Stimulated activated CD8-positive, alpha-beta memory T cell treated with anti-CD3 and anti-CD28 coated beads, Interleukin-4, amount 100 ng/mL, for 1 hour (primary cell): ENCODE measurements at places on chromosomes 16 and 17.

- no peak for DNase-seq
Observed at GRCh38 chr17:78040440-78041385, 82.2 kb downstream of the TNRC6C start.

DNA sequence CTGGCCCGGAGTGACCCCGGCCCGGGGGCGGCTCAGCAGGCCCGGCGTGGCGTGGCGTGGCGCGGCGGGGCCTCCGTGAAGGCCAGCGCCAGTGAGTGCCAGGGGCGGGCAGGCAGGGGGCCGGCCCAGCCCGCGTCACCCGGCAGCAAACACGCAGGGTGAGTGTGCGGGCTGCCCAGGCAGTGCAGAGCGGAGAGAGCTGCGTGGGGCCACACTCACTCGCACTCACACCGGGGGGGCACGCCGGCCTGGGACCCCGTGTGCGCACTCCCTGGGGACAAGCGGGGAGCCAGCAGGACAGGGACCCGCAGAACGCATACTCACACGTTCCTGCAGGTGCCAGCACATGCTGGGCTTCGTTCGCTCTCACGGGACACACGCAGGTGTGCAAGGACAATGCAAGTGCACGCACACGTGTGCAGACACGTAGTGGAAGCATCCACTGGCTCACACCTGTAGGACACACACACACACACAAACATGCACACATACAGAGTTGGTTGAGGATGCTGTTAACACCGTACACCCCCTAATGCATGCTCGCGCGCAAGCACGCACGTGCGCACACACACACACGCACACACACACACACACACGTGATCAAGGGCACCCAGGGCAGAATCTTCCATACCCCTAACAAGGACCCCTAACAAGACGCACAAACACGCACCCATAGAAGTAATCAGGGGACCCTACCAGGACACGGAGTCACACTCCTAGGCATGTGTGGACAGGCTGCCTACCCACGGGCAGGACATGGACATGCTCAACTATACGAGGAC, 7.7 kb downstream of the USP6 start:
- DNase-seq = no peak

DNA sequence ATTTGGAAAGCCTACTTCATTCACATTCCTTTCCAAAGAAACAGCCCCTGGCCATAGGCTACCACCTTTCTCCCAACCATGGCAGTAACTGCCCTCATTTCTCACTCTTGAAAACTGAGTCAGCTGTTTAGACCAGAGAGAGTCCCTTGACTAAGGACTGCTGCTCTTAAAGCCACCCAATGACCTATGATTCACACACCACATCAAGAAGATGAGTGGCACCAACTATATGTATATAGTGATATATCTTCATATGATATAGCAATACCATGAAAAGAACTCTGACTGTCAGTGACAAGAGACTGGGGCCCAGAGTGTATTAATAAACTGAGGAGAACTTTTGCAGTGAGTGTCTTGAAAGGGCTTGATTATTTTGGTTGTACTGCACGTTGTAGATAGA, 404.5 kb upstream of the ASIC2 start:
- no peak for DNase-seq

DNA sequence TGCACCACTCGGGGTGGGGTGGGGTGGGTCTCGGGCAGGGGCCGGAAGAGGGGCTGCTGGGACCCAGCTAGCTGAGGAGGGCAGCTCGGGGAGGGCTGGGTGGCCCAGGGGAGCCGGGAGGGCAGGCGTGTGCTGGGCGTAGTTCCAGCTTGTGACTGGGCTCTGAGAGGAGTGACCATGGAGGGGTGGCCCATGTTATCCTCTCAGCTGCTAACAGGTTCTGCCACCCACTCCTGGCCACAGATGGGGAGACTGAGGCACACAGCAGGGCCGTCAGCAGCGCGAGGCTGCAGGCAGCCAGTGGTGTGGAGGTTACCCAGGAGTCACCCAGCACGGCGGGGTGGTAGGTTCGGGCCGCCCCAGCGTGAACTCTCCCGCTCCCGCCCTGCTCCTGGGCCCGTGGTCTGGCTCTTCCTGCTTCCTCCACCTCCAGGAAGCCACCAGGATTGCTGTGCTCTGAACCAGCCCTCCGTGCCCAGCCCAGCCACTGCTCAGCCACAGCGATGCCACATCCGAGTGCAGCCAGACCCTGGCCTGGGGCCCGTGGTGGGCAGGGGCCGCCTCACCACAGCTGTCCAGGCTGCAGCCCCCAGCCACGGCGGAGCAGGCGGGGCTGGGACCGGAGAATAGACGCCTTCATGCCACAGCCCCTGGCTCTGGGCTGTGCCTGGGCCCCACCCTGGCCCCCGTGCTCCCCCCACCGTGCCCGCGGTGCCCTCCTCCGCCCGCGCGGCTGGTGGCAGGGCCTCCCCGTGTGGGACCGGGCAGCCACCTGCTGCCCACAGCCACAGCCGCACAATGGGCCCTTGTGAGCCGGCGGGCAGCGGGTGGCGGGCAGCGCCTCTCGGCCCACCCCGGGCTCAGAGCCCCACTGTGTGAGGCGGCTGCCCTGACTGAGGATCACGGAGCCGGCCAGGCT, 26.3 kb upstream of the SSTR5 start:
- DNase-seq = no peak

DNA sequence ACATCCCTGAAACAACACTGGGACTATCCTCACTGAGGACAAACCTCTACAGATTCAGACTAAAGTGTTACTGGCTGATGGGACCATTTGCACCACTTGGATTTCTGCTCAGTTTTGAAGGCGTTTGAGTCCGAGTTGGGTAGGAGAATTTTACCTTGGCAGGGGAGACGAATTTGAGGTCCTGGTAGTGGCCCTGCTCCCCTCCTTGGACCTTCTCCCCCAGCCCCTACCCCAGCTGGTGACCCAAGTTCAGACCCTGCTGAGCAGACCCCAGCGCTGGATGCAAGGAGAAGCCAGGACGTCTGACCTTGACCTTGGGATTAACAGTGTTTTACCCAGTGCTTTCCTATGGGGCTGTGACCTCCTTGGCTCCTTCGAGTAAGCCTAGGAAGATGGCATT, 13.6 kb downstream of the CACNG5 start:
- no peak for DNase-seq

DNA sequence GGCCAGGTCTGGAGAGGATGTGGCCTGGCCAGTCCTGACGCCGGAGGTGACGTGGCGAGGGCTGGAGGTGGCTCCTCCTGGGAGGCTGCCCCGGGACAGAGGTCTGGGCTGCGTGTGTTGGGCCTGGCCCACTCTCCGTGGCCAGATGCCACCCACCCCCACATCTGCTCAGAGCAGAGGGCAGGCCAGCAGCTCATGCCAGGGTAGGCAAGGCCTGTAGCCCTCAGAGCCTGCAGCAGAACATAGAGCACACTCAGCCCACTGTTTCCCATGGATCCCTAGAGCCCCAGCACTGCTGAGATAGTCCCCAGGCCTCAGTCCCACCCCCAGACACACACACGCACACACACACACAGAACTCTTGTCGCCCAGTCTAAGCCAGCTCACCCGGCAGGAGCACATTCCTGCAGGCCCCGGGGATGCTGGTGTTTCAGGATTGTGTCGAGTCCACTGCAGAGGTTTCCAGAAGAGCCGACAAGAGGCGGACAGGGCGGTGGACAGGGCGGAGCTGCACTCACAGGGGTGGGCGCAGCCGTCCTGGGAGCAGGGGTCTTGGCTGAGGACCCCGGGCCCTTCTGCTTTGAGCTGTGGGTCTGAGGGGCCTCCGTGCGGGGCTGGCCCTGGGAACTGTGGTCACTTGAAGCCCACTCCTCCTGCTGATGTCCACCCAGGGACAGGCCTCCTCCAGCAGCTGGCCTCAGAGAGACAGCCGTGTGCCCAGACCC, 33.4 kb downstream of the SOX8 start:
- no peak for DNase-seq

DNA sequence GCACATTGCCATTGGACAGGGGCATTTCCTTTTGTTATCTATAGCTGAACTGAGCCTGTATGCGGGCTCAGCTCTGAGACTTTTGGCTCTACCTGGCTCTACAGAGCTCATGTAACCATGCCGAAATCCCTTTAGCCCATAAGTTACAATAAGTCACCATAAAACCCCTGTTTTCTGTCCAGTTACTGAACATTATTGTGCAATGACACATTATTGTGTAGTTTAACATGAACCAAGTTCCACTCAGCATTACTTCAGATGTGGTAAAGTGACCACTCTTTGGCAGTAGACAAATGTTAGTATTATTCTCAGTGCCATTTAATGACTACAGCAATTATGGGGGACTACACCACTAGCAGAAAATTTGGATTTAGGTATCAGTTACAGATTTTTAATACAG, 65.4 kb upstream of the RASL10B start:
- no peak for DNase-seq

- DNase-seq = no peak
Observed at GRCh38 chr16:47055136-47055885, 81.8 kb upstream of the DNAJA2 start.

- DNase-seq = no peak
Observed at GRCh38 chr16:88778271-88778525, 6.8 kb downstream of the PIEZO1 start.

DNA sequence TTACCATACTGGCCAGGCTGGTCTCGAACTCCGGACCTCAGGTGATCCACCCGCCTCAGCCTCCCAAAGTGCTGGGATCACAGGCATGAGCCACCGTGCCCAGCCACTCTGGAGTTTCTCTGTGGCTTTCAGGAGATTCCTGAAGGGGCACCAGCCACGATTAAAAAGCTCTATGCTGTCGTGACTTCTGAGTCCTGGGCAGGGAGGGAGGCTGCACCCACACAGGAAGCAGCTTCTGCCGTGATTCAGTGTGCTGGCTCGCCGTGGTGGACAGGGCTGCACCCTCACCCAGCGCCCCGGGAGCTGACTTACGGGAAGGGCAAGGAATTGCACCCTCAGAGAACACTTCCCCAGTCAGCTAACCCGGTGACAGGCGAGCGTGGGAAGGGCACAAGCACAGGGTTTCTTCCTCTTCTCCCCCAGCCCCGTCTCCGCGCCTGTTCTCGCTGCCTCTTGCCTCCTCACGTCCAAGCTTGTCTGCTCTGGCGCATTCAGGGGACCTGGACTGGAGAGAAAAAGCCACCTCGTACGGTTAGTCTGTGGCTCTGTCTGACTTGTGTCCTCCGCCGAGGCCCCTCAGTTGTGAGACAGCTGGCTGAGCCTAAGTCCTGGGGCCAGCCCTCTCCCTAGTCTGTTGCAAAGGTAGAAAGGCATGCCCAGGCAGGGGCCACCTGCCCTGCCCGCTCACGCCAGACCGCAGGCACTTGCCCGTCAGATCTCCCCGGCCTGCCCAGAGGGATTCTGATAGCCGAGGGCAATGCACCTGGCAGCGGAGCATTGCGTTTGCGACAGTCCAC, 145.0 kb downstream of the SEC14L1 start:
- no peak for DNase-seq

DNA sequence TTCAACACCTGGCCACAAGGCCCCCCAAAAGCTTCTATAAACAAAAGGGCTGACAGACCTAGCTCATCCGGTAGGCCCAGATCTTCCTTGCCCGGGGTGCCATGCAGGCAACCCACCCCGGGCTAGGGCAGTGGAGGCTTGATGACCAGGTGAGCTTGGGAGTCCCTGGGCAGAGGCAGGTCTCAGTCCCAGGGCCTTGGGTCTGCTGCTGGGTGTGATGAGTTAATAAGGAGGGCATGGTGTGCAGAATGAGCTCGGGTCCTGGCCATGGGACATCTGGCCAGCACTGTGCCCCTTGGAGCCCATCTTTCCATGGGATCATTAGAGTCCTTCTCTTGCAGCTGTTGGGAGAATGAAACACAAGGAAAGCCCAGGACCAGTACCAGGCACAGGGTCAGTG, 20.2 kb upstream of the MPRIP start:
- no peak for DNase-seq

- no peak for DNase-seq
Observed at GRCh38 chr17:19372866-19373504, 5.3 kb upstream of the MAPK7 start.

DNA sequence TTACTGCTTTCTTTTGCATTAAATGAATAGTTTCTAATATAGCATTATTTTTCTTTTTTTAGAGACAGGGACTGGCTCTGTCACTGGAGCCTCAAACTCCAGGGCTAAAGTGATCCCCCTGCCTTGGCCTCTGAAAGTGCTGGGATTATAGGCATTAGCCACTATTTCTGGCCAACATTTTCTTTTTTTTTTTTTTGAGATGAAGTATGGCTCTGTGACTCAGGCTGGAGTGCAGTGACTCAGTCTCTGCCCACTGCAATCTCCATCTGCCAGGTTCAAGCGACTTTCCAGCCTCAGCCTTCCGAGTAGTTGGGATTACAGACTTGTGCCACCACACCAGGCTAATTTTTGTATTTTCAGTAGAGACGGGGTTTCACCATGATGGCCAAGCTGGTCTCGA, 2.0 kb upstream of the DUXB start:
- no peak for DNase-seq

DNA sequence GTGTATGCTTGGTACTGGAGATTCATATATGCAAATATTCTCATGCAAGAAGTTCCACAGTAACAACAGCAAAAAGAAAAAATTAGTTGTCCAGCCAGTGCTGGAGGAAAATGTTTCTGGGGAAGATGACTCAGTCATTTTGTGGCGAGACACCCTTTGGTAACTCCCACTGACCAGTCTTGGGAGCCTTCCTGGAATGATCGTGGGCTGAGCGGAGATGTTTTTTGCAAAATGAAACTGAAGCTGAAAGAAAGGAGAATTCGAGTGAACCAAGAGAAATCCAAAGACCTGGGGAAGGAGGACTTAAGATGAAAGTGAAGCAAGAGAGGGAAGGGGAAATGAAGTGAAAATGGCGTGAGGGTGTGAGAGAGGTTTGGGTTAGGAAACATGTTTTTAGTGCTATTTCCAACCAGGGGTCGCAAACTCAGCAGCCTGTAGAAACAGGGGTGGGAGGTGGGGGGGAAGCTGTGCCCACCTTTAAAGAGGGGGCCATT, 5.2 kb downstream of the ITPRIPL2 start:
- DNase-seq = no peak

DNA sequence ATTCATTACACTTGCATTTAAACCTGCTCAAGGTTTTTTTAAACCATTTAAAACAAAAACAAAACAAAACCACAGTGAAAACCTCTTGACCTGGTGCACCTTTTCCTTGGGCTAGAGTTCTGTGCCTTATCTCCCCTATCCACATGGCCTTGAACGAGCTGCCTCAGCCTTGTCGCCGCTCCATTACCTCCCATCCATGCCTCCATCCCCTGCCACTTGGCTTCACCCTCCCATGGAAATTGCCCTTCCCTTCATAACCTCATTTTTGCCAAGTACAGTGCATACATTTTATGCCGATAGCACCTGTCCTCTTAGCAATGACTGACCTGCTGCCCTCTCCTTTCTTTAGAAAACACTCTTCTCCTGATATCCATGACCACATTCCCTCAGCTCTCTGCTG, 188.6 kb upstream of the ASIC2 start:
- no peak for DNase-seq
